ENCODE measurements at places on chromosomes 1 and 21.

DNA sequence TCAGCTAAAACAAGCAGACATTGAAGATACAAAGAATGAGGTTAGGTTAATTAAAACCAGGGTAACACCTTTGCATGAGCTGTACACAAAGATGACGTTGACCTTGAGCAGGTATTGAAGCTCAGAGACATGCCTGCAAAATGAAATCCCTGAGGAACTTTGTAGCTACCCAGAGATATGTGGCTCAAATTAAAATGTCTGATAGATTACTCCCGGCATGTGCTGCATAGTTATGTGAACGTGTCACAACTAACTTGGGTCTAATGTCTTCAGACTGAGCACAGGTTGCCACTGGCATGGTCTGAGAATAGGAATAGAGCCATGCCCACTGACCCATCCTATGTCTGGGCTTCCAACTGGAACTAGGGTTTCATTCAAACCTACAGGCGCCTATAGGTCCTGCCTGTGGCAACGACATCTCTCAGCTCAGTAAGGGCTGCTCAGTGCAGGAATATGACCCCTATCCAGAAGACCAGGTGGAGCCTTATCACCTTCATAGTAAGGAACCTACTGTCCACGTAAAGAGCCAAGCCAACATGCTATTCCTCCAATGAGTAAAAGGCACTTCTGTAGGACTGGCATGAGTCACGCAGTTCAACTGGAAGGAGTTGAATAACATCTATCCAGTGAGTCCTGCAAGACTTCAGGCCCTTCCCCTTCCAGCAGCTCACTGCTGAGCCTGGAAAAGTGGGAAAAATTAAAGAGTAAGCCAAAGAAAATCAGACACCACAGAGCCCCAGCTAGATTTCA is 60.7 kb downstream of the PRKAB2 start:
- no peak for DNase-seq

DNA sequence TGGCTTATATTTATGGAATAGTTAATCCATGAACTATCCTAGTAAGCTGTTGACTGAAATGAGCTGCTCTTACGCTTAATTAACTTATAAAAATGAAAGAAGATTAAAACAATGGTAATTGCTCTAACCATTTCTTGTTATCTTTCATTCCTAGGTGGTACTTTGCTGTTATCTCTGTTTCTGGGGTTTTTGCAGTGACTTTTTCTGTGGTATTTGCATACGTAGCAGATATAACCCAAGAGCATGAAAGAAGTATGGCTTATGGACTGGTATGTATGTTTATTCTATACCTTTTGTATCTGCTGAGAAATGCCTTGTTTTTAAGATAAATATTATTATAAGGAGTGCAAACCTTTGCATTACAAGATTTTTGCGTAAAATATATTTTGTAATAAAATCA is 71.0 kb downstream of the SASS6 start:
- DNase-seq: no peak

- DNase-seq: no peak
These were observed 35.6 kb upstream of the SLC16A1 start for GRCh38 chr1:112991402-112992120.

- DNase-seq: no peak
These were observed 147.9 kb downstream of the MRPL39 start for GRCh38 chr21:25459365-25459764.

GRCh38 chr21:24200052-24200451 is 1407.2 kb downstream of the MRPL39 start:
- DNase-seq: no peak

GRCh38 chr1:239912471-239912870 is 179.2 kb upstream of the FMN2 start:
- no peak for DNase-seq

- DNase-seq: no peak
These were observed 265.3 kb downstream of the SPATA17 start for GRCh38 chr1:217896490-217896889.

GRCh38 chr1:210223226-210223904 is 9.2 kb upstream of the SERTAD4 start:
- DNase-seq: no peak

DNA sequence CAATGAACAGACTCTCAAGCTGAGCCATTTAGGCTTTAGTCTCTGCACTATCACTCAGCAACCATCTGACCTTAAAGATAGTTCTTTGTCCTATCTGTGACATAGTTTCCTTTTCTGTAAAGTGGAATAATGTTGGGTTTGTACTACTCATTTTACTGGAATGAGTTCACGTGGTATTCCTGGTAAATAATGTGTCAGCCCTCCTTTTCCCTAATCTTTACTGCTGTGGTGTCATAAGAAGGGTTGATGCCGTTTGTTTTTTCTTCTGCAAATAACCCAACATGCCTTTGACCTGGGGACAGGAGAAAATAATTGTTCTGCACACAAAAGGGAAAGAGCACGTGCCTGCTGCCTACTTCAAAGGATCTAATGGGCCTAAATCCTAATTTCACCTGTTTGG is 297.8 kb downstream of the BRINP3 start:
- DNase-seq: no peak

DNA sequence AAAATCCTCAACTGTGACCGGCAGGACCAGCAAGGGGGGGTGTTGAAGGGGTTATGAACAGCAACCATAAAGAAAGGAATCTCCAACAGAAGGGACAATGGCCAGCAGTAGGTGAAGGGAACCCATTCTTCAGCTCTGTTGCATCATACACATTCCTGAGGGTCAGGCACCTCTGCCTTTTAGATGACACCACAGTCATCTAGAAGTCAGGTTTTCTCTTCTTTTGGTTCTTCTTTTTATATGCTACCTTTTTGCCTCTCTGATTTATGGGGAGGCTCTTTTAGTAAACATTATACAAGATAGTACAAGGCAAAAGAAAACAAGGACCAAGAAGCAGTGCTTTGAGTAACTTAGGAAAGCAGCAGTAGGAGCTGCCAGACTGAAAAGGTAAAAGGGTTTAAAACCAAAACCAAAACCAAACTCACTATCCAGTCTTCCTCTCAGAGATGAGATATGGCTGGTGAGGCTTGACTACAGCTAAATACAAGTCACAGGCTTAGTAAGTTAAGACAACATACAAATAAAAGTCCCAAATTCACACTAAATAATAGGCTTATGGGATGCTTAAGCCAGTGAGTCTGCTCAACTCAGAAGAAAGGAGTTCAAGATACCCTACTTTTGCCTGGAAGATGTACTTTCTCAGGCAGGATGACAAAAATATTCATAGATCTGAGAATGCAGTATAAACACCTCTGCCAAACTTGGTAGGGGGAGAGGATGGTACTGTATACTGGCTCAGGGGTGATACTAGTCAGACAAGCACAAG is 4.1 kb downstream of the TEX38 start:
- DNase-seq: no peak

- no peak for DNase-seq
These were observed 8.9 kb upstream of the LCE5A start for GRCh38 chr1:152501704-152502103.

- DNase-seq: no peak
These were observed 10.8 kb downstream of the ZBTB8OS start for GRCh38 chr1:32639489-32640075.

- DNase-seq: no peak
These were observed 35.1 kb upstream of the GRIK3 start for GRCh38 chr1:37069406-37069805.

- DNase-seq: no peak
These were observed 8.2 kb upstream of the MAGOH start for GRCh38 chr1:53246261-53247134.

DNA sequence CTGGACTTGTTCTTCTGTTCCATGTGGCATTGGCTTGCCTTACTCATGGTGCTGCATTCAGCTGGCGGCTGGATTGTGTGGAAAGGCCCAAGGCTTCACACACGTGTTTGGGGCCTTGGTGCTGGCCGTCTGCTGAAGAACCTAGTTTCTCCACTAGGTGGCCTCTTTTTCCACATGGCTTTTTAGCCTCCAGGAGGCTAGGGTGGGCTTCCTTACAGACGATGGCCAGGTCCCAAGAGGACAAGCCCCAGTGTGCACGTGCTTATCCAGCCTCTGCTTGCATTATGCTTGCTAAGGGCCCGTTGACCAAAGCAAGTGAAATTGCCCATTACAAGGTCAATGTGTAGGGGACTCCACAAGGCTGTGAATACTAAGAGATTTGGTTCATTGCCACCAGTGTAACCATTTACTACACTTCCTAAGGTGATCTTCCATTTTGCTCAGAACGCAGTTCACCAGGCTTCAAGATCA is 47.5 kb upstream of the FOXO6 start:
- no peak for DNase-seq

GRCh38 chr21:40788635-40789034 is 58.3 kb downstream of the DSCAM start:
- DNase-seq: no peak

GRCh38 chr21:36698981-36699545 is at the start of gene SIM2:
SIM2 (plus strand) TSS chr21:36699115; CDS start chr21:36699747, 632 bp downstream.
- no peak for DNase-seq

- DNase-seq: no peak
These were observed 27.1 kb downstream of the ACTA1 start for GRCh38 chr1:229406798-229407197.

- DNase-seq: no peak
These were observed 36.8 kb upstream of the RPF1 start for GRCh38 chr1:84442256-84442655.

DNA sequence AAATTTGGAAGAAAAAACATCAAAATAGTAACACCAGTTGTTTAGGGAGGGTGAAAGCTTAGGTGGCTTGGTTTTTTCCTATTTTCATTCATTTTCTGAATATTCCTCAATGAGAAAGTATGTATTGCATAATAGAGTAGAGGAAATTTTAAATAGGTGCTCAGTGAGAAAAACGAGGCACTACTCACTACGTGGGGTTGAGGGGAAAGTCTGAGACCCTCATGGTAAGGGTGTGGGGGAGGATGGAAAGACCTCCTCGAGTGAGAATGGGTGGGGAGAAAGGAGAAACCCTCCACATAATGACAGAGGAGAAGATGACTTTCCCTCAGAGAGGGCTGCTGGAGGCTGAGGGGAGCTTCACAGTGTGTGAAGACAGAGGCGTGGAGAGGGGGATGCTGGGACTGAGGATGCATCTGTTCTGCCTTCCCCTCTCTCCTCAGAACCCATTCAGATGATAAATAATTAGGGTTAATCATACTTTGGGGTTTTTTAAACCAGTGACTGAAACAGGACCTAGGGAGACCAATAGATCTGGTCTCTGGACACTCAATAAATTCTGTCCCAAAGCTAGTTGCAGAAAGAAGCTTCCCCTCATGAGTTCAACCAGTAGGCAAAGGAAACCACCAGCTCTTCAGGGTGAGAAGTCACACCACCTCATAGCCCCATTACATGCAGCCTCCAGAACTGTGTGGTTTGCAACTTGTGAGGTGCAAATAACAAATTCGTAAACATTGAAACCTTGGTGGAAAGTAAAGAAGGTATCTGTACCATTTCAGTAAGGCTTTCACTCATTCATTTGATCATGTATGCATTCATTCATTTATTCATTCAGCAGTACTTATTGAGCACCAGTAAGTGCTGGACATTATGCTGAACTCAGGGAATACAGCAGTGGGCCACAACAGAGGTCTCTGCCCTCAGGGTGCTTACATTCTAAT is 17.1 kb downstream of the SLAMF7 start:
- DNase-seq: no peak

- peak; percentile 49 for DNase-seq
These were observed 921 bp upstream of the MIB2 start for GRCh38 chr1:1614204-1614953.

GRCh38 chr21:45347048-45347711 is 57.8 kb upstream of the COL18A1 start:
- DNase-seq: no peak

- DNase-seq: no peak
These were observed 6.1 kb upstream of the CELSR2 start for GRCh38 chr1:109243221-109243620.

DNA sequence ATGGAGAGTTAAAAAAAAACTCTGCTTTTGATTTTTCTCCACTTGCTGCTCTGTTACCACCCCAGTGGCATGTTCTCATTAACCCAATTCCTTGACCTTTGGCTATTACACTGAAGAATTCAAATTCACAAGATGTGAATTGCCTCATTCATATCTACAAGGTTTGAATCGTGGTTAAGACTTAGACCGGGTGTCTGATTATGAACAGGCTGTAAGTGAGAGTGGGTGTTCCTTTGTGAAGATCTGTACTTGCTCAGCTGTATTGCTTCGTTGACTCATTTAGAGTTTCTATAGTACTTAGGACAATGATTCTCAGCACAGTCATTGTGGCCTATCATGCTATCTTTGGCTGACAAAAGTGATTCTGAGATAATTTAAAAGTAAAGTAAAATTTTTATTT is 36.4 kb downstream of the DNM3 start:
- DNase-seq: no peak

DNA sequence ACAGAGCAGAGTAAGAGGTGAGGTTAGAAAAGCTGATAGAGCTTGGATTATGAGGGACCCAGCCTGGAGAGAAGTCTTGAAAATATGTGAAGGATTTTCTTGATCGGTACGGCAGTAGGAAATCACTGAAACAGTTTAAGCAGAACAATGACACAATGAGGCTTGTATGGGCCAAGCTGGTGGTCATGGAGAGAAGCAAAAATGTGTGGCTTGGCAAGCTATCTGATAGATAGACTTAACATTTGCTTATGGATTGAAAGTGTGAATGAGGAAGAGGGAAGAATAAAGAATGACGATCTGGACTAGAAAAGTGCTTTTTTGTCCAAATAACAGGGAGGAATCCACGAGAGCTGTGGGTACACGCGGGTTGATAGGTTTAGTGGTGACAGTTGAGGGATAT is 15.4 kb upstream of the XPR1 start:
- DNase-seq: no peak

- no peak for DNase-seq
These were observed 61.0 kb upstream of the ADARB1 start for GRCh38 chr21:45013260-45013841.

GRCh38 chr1:172398970-172399755 is 21.3 kb upstream of the C1orf105 start:
- DNase-seq: no peak

- DNase-seq: no peak
These were observed 400.6 kb downstream of the NTNG1 start for GRCh38 chr1:107541412-107541811.

GRCh38 chr1:17874231-17874630 is 119.1 kb downstream of the ACTL8 start:
- DNase-seq: no peak

GRCh38 chr1:113898241-113898814 is 6.3 kb downstream of the AP4B1 start:
- DNase-seq: no peak

GRCh38 chr1:190478149-190479049 is 735 bp upstream of the BRINP3 start:
- DNase-seq: no peak

DNA sequence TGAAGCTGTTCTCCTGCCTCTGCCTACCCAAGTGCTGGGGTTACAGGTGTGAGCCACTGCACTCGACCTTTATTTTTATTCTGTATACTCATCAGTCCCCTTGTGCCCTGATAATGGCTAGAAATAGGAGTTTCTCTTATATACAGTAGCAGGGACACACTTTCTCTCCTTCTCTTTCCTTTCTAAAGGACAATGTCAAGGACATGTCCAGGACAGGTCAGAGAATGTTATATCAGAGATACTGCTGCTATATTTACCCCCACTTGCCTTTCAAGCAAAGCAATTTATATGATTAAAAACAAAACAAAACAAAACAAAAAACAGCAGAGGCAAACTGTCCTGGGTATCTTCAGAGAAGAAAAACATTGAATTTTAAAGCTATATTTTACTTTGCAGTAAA is 43.2 kb upstream of the LRIG2 start:
- DNase-seq: no peak
